ENCODE measurements at places on chromosomes 2 and 18.

- peak; percentile 76 for DNase-seq
These were observed 106.4 kb upstream of the SMIM21 start for GRCh38 chr18:75533950-75534349.

- peak; percentile 30 for DNase-seq
These were observed 21.7 kb upstream of the RAB10 start for GRCh38 chr2:26011990-26012856.

DNA sequence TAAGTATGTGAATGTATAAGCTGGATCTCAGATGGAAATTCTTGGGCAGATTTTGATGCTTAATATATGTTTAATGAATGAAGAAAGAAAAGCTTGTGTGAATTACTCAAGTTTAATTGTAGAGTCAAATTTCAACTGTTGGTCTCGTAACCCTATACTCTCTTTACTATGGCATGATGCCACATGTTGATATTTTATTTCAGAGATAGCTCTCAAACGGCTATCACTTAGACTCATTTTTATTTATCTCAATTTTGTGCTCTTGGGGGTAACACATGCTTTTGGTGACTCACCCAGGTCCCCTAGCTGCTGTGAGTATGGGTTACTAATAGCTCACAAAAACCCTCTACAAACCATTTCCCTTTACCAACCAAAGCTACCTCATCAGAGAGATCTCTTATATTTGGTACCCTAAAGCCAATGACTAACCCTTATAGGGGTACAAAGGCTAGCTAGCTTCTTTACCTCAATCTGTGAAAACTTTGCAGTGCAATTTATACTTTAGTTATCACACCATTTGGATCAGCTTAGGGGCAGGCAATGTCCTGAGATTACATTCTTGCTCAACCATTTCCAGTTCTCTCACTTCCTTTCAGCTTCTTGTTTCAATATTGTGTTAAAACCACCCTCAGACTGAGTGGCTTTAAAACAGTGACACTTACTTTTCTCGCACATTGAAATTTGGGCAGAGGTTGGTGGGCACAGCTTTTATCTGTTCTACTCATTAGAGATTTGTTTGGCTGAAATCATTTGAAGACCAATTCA is 240.3 kb downstream of the CDH7 start:
- DNase-seq = no peak

GRCh38 chr2:174035981-174036742 is 71.0 kb upstream of the SP3 start:
- peak; percentile 64 for DNase-seq

DNA sequence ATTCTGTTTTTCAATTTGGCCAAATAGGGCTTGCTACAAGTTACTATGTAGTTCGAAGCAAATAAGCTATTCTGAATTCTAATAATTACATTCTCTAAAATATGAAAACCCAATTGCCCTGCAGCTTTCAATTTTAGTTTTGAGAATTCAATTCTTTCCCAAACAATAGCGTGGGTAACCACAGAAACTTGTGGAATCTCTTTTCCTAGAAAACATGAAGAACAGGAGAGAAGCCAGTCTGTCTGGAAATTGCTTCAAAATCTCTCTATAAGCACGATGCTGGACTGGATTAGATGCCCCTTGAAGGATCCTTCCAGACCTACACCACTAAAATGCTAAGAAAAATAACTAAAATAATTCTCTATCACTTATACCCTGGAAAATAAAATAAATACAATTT is 115.0 kb downstream of the THADA start:
- no peak for DNase-seq

- no peak for DNase-seq
These were observed 76.8 kb downstream of the ALPK2 start for GRCh38 chr18:58552057-58552461.

GRCh38 chr2:27655155-27655951 is 8.1 kb downstream of the SUPT7L start:
- DNase-seq = no peak

DNA sequence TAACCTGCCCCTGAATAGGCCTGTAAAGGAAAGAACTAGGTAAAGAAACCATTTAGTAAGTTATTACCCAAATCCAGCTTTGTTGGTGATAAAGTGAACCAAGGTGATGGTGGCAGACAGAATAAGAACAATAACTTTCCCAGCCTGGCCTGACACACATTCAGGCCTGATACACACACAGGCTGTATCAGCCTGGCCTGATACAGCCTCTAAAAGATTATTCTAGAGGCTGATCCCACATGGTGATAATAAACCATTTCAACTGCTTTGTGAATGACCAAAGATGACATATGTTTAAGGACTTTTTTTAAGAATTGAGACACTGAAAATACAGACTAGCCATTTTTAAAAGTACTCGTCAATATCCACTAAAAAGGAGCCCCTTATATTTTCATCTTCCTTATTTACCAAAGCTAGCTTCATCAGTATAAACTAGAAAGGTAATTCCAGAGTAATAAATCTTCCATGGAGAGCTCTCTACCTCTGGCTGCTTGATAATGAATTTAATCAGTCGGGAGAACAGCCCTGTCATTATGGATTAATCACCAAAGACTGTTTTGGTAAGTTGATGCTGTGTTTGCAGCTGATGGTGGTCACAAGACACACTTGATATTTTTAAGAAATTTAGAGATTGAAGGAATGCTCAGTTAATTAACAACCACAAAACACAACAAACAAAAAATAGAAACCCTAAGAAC is 77.2 kb downstream of the SLC8A1 start:
- no peak for DNase-seq

DNA sequence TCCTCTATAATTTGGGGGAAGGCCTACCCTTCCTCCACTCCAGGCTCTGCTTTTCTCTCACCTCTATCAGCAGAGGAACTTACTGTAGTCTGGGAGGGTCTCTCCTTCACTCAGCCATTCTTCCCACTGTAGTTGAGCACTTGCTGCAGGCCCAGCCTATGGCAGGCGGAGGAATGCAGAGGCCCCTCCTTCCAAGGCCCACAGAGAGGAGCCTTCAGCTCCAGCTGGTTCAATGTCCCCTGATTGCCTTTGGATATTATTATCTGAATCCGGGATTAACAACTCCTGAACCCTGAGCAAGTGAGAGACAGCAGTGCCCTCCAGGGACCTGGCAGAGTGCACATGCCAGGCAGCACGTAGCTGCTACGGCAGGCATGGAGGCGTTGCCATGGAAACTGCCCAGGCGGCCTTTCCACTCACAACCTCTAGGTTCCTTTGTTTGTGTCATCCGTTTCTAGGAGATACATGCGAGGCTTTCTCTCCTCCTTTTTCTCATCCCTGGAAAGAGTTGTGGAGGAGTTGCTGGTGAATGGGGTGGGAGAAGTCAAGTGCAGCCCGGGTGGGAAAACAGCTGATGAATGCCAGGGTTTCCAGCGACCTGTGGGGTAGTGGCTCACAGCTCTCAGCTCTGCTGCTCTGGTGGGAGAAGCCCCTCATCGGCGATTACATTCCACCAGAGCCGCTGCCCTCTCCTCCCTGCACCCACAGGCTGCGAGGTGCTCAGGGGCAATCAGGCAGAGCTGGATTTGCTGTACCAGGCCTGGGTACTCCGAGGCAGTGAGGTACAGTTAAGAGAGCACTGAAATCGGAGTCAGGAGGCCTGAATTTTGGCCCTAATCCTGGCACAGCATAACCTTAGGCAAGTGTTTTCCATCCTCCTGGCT is 55.3 kb upstream of the HK2 start:
- DNase-seq = peak; percentile 48

- no peak for DNase-seq
These were observed 2.8 kb upstream of the LRRFIP1 start for GRCh38 chr2:237624565-237624964.

GRCh38 chr2:126658905-126659561 is 3.1 kb downstream of the GYPC start:
- DNase-seq = peak; percentile 88

All from cardiac muscle cell (in vitro differentiated cells and primary cell).